ENCODE measurements at places on chromosomes 13 and 19. TPM values are rescaled to one million over a fixed set of nuclear protein-coding genes. Genes with fewer than 3 reads are reported as not detected.
A peak's percentile ranks its signal among the peaks of the same experiment; 100 is the strongest.

DNA sequence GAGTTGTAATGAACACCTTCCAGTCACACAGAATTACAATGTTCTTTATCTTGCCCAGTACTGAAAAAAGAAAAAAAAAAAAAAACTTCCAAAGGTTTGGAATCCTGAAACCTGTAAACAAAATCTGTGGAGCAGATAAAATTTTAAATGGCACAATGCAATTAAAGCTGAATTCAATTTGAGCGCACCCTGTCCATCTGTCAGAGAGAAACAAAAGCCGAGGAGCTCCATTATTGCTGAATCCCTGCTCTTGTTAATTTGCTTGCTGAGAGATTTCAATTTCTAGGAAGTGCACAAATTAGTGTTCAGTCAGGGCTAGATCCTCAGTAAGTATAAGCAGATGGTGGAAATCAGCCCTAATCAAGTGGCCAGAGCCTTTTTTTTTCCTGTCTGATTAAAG is 65.2 kb downstream of the DACH1 start:
- no peaks in the 10 kb centered on the region for H3K27me3 ChIP-seq
- H3K27ac ChIP-seq, result no peak overlapping the region
- no peak overlapping the region for H3K4me3 ChIP-seq

Gene DNAJC3
- 42.7 TPM for total RNA-seq

Gene KBTBD7
- total RNA-seq, result 4.3 TPM

GRCh38 chr19:7844405-7844804 is 14.4 kb downstream of the EVI5L start:
- H3K27ac ChIP-seq, result no peak overlapping the region
- no peaks in the 10 kb centered on the region for H3K4me1 ChIP-seq
- no peak for DNase-seq

- DNase-seq, result no peak
- no peaks in the 10 kb centered on the region for H3K36me3 ChIP-seq
- peak overlapping the region; percentile 15 for H3K4me3 ChIP-seq
- H3K27ac ChIP-seq, result no peak overlapping the region
Observed at GRCh38 chr19:17830567-17831418, 9.5 kb upstream of the INSL3 start.

DNA sequence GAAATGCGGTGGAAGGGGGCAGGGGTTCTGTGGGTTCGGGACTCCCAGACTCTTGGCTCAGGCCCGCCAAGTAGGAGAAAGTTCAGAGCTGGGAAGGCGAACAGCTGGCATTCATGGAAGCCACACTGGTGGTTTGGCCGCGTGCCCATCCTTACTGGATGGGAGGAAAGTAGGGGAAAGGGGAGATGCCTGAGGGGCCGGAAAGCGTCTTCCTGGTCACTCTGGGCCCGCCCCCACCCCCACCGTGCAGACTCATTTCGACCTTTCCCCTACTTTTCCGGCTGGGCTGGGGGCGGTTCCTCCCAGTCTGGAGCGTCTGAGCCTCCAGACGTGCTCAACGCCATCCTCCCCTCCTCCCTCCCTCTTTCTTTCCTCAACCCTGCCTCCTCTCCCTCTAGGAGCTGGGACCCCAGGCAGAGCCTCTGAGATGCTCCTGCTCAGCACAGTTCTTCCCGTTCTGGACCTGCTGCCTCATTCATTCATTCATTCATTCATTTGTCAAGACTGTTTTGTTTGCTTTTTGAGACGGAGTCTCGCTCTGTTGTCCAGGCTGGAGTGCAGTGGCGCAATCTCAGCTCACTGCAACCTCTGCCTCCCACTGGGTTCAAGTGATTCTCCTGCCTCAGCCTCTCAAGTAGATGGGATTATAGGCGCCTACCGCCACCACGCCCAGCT is 3.5 kb downstream of the ANGPTL4 start:
- peaks cover 13% of the 10 kb centered on the region for H3K4me1 ChIP-seq
- H3K36me3 ChIP-seq, result no peaks in the 10 kb centered on the region
- peak overlapping the region; percentile 10 for H3K4me3 ChIP-seq
- no peaks in the 10 kb centered on the region for H3K27me3 ChIP-seq
- DNase-seq, result peak; percentile 88

DNA sequence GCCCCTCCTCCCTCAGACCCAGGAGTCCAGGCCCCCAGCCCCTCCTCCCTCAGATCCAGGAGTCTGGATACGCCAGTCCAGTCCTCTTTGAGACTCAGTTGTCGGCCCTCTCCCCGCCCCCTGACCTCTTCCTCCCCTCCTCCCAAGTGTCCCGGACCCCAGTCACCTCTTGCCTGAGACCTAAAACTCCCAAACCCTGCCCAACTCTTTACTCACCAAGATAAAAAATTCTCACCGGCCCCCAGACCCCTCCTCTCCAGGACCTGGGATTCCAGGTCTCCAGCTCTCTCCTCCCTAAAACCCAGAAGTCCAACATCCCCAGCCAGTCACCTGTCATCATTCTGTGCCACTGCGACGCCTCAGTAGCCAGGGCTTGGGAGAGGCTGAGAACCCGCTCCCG is 1.4 kb upstream of the HSD17B14 start:
- DNase-seq, result no peak
- no peaks in the 10 kb centered on the region for H3K36me3 ChIP-seq
- no peak overlapping the region for H3K4me3 ChIP-seq

Measured in heart left ventricle (tissue), 16 donors.